Fibroblast of lung (primary cell): ENCODE measurements at places on chromosomes 11 and 22. TPM values are rescaled to one million over a fixed set of nuclear protein-coding genes. Genes with fewer than 3 reads are reported as not detected.

The LRRC32 gene
- 15.4 and 19.2 TPM in 2 replicates for total RNA-seq

The TRIM49D1 gene
- not detected in 2 replicates for total RNA-seq

The LRRC4C gene
- under 0.01 TPM in 2 replicates for total RNA-seq

The POU2AF1 gene
- 0.17 TPM in 1 of 2 replicates, not detected in the other for total RNA-seq

The PRAME gene
- under 0.01 TPM in 1 of 2 replicates, not detected in the other for total RNA-seq

The ZNF74 gene
- total RNA-seq = 12.3 and 13.0 TPM in 2 replicates

The TRIM48 gene
- total RNA-seq = not detected in 2 replicates

The DSCAML1 gene
- 0.26 TPM in 1 of 2 replicates, not detected in the other for total RNA-seq

The NRGN gene
- 0.17 TPM in 1 of 2 replicates, not detected in the other for total RNA-seq

The PLAAT3 gene
- total RNA-seq = 32.1 and 45.4 TPM in 2 replicates

The RFPL2 gene
- not detected in 2 replicates for total RNA-seq

The OR52I2 gene
- total RNA-seq = not detected in 2 replicates

The CFAP300 gene
- 6.4 and 7.9 TPM in 2 replicates for total RNA-seq

The CD248 gene
- total RNA-seq = 52.6 and 95.6 TPM in 2 replicates

The IFITM10 gene
- total RNA-seq = 0.26 and 0.50 TPM in 2 replicates

The ACR gene
- not detected in 2 replicates for total RNA-seq

The OSM gene
- not detected in 2 replicates for total RNA-seq

The TMEM191C gene
- 0.51 and 2.6 TPM in 2 replicates for total RNA-seq

The SLC29A2 gene
- total RNA-seq = under 0.01 and 0.17 TPM in 2 replicates

The FAM83F gene
- total RNA-seq = under 0.01 TPM in 1 of 2 replicates, not detected in the other

The TRIM68 gene
- 11.1 and 12.1 TPM in 2 replicates for total RNA-seq

The RFPL1 gene
- not detected in 2 replicates for total RNA-seq

The CRYBB3 gene
- total RNA-seq = not detected in 2 replicates

The SLC5A1 gene
- total RNA-seq = not detected in 2 replicates

The TEX54 gene
- not detected in 2 replicates for total RNA-seq

The TMPRSS5 gene
- total RNA-seq = under 0.01 and 0.17 TPM in 2 replicates

The CD3E gene
- total RNA-seq = not detected in 2 replicates

The OR10D3 gene
- not detected in 2 replicates for total RNA-seq

The BMAL1 gene
- 11.2 and 13.1 TPM in 2 replicates for total RNA-seq

The DENND6B gene
- 2.0 and 2.1 TPM in 2 replicates for total RNA-seq

The HEPACAM gene
- total RNA-seq = under 0.01 TPM in 1 of 2 replicates, not detected in the other
